HEK293T (cell line): ENCODE measurements at places on chromosomes 6 and 20.

- DNase-seq = no peak
These were observed 52.2 kb upstream of the UNC93A start for GRCh38 chr6:167238694-167239467.

DNA sequence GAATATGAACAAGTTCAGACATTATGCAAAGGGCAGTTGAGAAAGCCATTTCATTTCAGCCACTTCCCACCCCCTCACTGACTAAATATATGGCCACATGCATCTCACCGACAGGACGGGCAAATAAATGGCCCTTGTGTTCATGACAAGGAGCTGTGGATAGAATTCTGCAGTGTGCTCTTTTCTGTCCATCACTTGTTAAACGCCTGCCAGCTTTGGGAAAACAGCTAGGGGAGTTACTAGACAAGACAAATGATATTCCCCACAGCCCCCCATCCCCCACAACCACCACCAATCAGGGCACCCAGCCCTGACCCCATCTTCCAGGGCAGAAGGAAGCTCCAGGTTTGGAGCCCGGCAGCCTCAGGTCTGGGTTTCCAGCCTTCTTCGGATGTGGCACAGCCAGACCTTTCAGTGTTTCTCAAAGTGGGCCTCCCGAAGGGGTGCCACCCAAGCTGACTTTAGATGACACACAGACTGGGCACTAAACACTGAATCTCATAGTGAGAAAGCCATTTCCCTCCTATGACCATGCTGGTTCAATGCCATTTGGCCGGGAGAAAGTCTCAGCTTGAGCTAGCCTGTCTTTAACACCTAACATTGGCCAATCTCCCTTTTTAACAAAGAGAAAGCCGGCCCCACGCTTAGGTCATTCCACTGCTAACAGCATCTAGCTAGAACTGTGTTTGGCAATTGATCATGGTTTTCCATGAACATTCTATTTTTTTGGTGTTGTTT is 4.0 kb upstream of the RIPOR3 start:
- no peak for DNase-seq

GRCh38 chr20:11001764-11002540 is 328.2 kb upstream of the JAG1 start:
- no peak for DNase-seq

- DNase-seq = no peak
These were observed 36.4 kb downstream of the C20orf203 start for GRCh38 chr20:32637311-32637710.

DNA sequence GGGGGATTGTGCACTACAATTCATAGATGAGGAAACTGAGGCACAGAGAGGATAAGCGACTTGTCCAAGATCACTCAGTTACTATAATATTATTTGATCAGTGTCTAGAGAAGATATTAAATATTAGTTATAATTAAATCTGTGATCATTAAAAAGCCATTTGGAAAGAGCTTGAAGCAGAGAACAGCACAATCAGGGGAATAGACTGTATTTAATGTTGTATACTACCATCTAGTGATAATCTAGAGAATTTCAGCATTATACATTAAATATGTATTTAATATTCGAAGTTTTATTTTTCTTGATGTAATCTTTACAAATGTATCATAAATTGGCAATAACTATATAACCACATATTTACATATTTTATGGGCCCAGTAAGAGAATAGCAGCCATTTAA is 20.1 kb upstream of the MTCL3 start:
- DNase-seq = no peak

DNA sequence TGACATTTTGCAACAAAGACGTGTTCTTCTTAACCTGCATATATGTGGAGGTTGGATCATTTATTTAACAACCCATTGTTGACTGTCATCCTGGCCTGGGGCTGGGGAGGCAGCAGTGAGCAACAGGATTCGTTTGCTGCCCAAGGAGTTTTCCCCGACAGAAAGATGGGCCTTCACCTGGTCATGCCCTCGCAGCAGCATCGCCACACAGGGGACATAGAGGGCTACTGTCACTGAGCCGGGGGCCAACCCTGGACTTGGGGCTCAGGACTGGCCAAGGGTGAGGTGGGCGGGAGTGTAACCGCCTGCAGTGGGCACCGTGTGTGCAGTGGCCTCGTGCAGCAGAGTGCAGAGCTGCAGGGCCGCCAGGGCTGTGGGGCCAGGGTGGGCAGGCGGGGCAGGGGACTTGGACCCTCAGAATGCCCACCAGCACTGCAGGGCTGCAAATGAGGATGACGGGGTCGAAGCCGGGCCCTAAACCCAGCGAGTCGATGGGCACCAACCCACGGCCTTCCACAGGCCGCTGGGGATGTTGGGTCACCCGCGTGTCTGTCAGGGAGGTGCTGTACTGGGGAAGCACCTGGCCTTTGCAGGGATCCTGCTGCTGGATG is 11.8 kb downstream of the DUSP22 start:
- peak; percentile 35 for DNase-seq

- DNase-seq = no peak
These were observed 175.9 kb upstream of the SCGN start for GRCh38 chr6:25476126-25476525.

DNA sequence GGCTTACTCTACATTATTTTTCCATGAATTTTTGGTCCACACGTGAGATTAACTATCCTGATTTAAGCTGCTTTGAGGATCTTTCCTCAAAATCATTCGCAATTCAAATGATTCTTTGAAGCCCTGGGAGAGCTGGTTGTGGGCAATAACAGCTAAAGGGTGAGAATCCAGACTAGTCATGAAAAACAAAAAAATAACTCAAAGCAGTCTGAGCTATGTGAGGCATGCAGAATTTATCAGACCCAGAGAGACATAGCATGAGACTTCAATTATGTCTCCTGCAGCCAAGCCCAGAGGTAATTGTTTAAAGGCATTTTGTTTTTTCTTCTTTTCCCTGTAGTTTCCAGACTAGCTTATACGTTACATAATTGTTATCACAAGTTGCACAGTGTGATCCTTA is 517.3 kb upstream of the PTCHD4 start:
- DNase-seq = no peak

DNA sequence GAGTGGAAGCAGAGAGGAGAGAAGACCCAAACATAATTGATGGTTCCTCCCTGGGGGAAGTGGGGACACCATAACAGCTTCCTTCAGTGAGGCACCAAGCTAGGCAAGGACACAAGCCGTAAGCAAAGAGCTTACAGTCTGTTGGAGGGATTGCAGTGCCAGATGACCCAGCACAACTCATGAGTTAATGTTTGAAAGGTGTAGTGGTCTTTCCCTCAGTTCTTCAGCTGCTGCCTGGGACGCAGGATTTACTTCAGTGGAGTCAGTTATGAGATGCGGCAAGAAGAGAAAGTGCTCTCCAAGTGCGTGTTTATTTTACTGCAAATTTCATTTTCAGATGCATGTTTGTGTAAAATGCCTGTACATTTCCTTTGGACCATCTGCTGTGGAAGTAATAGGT is 38.7 kb upstream of the SLC17A4 start:
- no peak for DNase-seq

- DNase-seq = no peak
These were observed 62.8 kb upstream of the LRRC1 start for GRCh38 chr6:53731866-53732636.

DNA sequence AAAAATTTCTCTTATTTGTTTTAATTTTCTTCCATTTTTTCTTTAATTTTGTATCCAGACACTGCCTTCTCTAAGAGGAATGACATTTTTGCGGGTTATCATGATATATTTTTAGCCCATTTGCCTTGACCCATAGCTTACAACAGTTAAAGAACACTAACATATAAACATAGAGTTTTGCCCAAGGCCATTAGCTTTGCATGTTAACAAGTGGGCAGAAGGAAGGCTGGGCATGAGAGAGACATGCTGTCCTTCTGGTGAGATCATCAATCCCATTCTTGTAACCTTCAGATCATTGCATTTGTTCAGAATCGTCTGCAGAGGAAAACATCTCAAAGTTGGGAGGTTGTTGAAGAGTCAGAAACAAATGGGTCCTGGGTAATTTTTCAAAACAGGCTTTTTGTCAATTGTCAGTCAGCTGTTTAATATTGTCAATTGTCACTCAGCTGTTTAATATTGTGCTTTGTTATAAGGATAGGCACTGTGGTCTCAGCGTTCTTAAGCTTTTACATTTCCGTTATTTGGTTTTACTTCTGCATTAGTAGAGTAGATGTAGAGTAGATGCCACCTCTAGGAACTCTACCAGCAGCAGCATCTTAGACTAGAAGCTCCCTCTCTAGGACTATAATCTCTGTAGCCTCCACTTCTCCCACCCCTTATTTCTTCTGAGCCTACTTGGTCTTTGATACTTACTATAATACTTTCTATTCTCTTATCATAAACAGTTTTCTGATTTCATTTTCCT is 243.1 kb downstream of the ESR1 start:
- no peak for DNase-seq

- DNase-seq = no peak
These were observed 14.4 kb downstream of the MKKS start for GRCh38 chr20:10419550-10420133.

- peak; percentile 63 for DNase-seq
These were observed 153.3 kb downstream of the PKHD1 start for GRCh38 chr6:51934098-51934497.

- no peak for DNase-seq
These were observed 41.9 kb upstream of the LRRC1 start for GRCh38 chr6:53752856-53753255.

DNA sequence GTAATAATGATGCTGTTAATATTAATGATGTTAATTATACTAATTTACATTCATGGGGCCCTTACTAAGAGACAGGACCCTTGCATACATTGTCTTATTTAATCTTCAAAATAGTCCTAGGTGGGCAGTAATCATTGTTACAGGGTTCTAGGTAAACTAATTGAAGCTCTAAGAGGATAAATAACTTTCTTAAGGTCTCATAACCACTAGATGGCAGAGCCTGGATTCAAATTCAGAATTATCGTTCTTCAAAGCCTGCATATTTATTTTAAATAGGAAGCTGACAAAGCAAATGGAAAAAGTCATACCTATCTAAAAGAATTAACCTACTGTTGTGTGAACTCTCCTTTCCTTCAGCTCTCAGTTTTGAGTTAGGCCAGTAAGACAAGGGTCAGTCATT is 23.5 kb downstream of the PTCHD4 start:
- no peak for DNase-seq

GRCh38 chr20:3276680-3277015 is 37.7 kb upstream of the SLC4A11 start:
- peak; percentile 44 for DNase-seq

DNA sequence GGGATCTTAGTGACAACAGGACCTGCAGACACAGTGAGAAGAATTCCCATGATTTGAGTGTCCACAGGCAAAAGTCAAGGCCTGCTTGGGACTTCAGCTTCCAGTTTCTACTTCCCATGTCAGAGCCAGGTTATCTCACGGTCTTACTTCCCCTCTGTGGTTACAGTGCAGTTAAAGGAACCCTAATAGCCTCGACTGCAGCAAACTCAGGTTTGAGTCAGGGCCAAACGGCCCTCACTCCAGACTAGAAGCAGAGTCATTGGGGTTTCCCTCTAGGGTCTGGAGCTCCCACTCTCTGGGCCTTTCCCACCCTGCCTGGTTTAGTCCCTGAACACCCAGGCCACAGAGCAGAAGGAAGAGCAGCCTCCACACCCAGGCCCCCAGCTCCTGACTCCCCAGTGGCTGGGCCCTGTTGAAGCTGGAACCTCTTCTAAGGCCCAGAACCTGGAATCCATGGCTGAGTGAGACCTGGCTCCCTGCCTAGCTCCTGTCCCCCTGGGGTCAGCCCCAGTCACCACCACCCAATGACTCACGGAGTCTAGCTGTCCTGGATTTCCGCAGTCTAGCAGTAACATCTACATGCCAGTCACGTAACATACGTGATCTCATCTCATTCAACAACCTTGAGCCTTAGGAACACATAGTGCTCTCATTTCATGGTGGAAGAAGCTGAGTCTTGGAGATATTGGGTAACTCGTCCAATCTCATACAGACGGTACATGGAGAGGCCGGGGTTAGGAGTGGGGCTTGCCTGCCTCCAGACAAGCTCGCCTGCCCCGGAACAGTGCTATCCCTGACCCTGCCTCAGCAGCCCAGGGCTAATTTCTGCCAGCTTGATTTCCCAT is 9.2 kb upstream of the GHRH start:
- DNase-seq = no peak
